ENCODE measurements at places on chromosomes 13 and 19.

DNA sequence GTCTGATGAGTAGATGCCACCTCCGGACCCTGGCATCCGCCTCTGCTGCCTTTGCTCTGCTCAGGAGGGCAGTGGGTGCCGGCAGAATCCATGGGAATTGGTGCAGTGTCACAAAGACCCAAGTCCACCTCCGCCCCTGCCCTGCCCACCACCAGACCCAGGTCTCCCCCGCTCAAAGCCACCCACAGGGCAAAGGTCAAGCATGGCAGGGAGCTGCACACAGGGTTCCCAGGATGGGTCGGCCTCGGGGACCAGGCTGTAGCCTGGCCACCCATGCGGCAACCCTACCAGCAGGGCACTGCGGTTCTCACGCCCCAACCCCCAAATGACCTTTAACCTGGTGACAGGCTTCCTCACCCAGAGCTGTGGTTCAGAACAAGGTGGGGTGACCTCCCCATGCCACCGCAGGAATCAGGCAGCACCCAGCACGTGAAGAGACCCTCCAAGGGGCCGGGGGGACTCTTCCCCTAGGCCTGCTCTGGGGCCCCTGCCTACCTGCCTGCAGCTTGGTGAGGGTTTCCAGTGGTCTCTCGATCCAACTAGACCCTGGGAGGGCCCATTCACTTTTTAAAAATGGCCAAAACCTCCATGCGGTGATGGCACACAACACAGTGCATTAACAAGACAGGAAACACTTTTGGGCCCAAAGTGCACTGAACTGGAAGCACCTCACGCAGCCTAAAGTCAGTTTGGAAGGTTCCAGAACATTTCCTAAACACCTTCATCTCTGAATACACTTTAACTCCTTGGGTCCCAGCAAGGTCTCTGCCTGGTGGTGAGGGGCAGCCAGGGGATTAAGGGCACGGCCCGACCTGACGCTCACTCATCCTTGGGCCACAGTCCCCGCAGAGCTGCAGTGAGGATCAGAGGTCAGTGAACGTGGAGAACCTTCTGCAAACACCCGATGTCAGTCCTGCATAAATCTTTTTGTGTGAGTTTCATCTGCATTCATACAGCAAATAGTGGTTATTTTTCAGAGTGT, 11.0 kb downstream of the GAS6 start:
- DNase-seq = no peak

GRCh38 chr19:55437410-55437809, 5.7 kb downstream of the SHISA7 start:
- DNase-seq = peak; percentile 49

DNA sequence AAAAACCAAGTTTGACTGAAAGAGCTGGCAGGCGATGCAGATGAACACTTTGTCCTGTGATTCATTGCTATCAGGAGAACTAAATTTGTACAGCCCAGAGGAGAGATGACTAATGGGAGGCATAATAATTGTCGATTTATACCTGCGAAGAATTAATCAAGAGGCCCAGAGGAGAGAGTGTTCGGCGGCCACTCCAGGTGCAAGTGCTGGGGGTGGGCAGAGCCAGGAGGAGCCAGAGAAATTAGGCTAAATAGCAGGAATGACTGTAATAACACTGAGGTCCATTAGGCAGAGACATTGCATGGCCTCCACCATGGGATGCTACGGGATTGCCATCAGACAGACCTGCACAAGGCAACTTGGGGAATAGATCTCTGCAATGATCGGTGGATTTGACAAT, 107.7 kb upstream of the UQCRFS1 start:
- DNase-seq = no peak

- DNase-seq = no peak
Observed at GRCh38 chr13:55673910-55674309, 1466.8 kb upstream of the PRR20A start.

DNA sequence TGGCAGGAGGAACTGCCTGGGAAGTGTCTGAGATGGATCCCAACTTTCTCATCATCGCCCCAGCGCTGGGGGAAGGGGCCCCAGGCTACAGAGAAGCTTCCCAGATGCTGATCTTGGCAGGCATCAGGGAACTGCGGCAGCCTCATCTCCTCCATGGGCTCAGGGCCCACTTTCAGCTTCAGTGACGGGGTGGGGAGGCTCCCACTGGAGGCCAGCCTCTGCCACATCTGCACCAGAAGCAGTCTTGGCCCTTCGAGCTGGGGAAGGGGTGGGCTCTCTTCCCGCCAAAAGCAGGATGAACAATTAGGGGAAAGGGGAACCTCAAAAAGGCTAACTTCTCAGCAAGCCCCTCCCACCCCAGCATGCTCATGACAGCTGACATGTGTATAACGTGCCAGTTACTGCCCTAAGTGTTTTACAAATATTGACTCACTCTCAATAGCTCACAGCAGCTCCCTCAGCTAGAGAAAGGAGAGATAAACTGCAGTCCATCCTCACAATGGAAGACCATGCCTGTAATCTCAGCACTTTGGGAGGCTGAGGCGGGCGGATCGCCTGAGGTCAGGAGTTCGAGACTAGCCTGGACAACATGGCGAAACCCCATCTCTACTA, 7.1 kb upstream of the S1PR2 start:
- peak; percentile 64 for DNase-seq

DNA sequence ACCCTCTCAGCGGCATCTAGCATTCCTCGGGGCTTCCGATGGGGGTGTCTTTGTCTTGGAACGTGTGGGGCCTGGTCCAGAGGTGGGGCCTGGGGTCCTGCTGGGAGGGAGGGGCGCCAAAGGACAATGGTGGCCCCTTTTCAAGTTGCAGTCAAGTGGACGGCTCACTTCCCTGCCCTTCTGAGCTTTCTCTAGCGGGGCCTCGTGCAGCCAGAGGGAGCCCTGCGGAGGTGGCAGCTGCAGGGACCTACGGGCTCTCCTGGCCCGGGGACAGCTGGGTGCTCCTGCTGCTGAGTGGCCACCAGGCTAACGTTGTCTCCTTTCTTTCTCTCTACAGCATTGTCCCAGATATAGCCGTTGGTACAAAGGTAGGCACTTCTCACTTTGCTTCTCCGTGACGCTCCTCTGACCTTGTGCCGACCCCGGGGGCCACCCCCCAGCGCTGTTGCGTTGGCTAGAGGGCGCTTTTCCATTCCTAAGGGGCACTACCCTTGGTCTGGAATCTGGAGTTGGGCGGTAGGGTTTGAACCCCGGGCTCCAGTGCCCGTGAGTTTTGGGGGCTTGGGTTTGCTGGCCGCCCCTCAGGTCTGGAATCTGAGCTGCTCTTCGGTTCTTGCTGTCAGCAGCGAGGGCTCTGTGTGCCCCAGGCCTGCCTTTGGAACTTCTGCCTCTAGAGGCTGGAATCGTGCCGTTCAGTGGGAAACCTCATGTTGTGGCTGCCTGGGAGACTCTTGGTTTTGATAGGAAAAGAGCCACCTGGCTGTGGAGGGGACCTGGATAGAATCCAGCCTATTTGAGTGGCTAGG, 2.0 kb downstream of the PTBP1 start:
- peak; percentile 58 for DNase-seq

- peak; percentile 18 for DNase-seq
Observed at GRCh38 chr13:27406178-27406939, 18.1 kb upstream of the GTF3A start.

- peak; percentile 13 for DNase-seq
Observed at GRCh38 chr13:20160306-20161274, at the start of gene GJA3. TSS of gene GJA3 (minus strand) at chr13:20161052. CDS start at chr13:20143288, 17,764 bp downstream.

DNA sequence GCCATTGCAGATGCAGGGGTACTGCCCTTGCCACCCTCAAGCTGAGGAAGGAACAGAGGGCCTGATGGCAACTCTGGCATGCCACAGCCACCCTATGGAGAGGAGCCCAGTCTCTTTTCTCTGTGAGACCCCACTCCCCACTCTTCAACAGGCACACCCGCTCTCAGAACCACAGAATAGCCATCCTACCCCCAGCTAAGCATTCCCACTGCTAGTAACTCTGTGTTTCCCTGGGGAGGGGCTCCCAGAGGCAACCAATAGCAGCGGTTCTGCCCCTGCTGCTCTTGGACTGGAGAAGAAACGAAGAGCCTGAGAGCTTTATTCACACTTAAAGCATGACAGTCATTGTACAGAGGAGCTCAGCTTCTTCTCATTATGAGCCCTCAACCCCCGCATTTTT, 49.3 kb downstream of the UBL3 start:
- DNase-seq = no peak

DNA sequence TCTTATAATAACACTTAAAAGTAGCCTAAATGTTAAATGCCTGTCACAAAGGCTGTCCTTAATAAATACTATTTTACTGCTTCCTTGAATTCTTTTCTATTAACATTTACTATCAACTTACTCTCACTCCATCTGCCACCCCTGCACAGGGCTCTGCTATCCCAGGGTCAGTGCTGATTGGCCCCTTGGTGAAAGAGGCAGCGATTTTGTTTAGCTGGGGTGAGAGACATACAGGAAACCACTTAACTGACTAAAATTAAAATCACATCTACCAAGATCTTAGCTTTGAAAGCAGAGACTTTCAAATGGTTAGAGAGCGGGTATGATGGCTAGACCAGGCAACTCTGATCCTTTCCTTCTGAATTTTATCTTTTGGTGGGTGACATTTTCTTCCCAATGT, 149.9 kb upstream of the HTR2A start:
- no peak for DNase-seq

DNA sequence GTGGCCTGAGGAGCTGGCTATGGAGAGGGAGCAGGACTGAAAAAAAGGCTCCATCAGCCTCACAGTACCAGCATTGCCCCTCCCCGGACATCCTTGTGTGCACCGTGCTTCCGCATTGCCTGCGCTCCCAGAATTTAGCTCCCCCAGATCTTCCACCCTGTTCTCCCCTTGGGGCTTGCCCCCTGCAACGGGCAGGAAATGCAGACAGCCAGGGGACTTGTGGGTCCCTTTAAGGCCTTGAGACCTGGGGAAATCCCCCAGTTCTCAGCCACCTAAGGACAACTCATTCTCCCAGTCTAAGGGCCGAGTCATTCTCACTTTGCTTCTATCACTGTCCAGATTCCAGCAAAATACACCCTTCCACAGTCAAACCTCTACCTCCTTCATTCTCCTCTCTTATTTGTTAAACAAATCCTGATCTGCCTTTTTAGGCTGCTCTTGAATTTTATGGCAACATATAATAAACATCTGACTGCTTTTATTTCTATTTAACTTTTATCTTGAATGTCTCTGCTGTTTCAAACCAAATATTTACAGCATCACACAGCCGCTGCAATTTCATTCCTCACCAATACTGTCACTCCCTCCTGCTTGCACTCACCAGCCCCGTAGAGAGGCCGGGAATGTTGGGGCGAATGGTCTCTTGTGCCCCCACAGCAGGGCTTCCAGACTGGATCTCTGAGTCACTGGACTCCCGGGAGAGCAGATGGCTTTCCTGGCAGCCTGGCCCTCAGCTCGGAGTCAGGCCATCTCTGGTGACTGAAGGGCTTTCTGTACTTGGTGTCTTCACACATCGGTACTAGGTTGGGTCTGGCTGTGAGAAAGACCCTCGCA, 221.9 kb downstream of the TSHZ3 start:
- peak; percentile 99 for DNase-seq

DNA sequence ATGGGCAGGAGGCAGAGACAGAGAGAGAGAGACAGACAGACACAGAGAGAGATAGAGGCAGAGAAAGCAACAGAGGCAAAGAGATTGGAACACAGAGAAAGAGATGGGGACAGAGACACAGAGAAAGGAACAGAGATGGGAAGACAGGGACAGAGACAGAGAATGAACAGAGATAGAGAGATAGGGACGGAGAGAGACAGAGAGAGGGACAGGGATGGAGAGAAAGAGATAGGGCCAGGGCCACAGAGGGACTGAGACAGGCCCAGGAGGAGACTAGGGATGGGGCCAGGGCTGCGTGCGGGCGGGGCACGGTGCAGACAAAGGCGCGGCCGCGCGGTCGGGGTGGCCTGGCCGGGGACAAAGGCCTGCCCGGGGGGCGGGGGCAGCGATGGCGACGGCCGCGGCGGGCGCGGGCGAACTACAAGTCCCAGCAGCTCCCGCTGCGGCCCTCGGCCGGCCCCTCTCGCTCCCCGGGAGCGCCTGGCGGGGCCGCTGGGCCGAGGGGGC, at the start of gene ZNF358:
Gene ZNF358 (plus strand): TSS at position 459 of the 507 bp plus-strand sequence. CDS start 3,140 bp downstream, outside the sequence.
- DNase-seq = peak; percentile 80

DNA sequence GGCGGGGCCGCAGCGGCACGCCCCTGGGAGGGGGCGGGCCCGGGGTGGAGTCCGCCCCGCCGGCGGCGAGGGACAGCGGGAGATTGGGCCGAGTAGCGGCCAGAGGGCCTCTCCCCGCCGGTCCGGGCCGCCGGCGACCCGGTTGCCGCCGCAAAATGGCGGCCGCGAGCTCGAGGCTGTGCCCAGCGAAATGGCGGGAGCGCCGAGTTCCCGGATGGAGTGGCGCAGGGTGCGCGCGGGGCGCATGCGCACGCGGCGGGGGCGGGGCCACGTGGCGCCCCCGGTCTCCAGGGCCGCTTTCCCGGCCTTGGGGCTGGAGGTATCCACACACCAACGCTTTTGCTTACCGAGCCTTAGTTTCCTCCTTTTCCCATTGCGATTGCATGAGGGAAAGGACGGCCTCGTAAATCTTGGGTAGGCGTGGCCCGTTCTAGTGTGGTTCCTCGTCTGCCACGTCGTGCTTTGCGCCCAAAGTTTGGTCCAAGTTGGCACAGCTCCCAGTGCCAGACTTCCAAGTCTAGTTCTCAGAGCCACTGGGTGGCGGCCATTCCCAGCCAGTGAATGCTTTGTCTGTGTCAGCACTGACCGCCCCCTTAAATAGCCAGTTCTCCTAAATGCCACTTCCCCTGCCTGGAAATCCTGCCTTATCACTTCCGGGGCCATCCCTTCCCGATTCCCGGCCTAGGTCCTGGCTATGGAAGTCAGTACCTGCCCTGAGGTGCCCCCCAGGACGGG, 513 bp downstream of the CIRBP start:
- DNase-seq = peak; percentile 85

GRCh38 chr19:51959791-51960190, 26.8 kb downstream of the ZNF350 start:
- no peak for DNase-seq

- no peak for DNase-seq
Observed at GRCh38 chr19:3914199-3914598, 18.7 kb upstream of the NMRK2 start.

DNA sequence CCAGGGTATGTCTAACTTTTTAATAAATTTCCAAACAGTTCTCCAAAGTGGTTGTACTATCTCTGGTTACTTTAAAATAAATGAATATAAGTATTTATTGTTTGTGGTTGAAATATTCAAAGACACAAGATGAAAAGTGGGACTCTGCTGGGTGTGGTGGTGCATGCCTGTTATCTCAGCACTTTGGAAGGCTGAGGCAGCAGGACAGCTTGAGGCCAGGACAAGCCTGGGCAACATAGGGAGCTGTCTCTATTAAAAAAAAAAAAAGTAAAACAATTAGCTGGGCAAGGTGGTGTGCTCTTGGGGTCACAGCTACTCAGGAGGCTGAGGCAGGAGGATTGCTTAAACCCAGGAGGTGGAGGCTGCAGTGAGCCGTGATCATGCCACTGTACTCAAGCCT, 10.4 kb downstream of the PNMA8A start:
- no peak for DNase-seq

GRCh38 chr13:78604782-78605611, 1.6 kb upstream of the POU4F1 start:
- DNase-seq = peak; percentile 26

DNA sequence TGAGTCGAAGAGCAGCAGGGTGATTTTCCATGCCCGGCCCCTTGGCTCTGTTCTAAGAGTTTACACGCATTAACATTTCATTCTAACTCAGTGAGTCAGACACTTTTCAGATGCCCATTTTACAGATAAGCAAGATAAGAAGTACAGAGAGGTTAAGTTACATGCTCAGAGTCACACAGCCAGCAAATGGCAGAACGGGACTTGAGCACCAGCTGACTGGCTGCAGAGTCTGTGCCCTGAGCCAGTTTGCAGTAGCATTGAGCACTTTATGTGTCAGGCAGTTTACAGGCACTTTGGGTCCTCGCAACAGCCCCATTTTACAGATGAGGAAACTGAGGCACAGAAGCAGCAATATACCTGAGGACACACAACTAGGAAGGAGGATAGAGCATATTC, 19.0 kb downstream of the CCDC8 start:
- no peak for DNase-seq

GRCh38 chr13:31663880-31664585, 75.3 kb upstream of the RXFP2 start:
- no peak for DNase-seq
